ENCODE measurements at places on chromosomes 11 and 22.

DNA sequence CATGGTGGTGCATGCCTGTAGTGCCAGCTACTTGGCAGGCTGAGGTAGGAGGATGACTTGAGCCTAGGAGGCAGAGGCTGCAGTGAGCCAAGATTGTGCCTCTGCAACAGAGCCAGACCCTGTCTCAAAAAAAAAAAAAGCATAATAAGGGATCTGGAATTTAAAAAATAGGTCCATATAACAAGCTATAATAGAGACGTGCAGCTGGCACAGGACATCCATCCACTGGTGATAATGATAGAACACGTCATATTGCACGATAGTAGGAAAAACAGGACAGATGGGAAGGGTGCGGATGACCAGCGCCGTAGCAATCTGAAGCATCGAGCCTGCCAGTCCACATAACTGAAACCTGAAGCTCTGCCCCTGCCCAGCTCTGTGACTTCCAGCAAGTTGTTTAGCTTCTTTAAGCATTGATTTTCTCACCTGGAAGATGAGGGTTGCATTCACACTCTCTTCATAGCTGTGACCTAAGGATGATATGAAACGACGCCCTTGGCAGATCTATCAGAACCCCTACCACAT is 60.3 kb upstream of the PRODH start:
- no peak for DNase-seq

DNA sequence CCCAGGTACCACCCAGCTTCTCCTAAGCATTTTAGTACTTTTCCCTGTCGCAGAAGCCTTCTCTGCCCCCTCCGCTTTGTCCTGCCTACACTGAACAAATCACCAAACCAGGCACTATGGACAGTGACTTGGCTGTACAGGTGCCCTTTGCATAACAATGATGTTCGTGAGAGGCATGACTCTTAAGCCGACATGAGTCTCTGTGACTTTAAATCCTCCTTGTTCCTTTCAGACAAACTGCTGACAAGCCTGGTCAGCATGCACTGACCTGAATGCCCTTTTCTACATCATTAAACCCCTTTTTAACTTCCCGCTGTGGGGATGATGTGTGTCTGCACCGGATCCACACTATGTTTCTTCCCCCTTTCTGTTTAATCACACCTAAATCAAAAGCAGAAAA is 16.6 kb downstream of the CAVIN3 start:
- no peak for DNase-seq

DNA sequence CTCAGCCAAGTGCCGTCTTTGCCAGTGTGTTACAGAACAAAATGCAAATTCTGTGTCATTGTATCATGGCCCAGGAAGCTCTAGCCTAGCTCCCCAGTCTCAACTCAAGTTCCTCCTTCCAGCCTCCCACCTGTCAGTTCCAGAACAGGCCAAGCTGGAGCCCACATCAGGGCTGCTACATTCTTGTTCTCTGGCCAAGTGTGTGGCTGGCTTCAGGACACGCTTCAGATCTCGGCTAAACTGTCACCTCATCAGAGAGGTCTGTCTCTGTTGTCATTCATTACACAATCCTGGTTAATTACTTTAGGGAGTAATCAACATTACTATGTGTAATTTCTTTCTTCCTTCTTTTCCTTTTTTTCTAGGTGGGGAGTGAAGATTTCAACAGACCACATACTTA is 347.0 kb upstream of the SYN3 start:
- no peak for DNase-seq

GRCh38 chr22:31230155-31230870 is 18.2 kb downstream of the LIMK2 start:
- no peak for DNase-seq
